ENCODE measurements at places on chromosomes 3 and 15. TPM values are rescaled to one million over a fixed set of nuclear protein-coding genes. Genes with fewer than 3 reads are reported as not detected.

DNA sequence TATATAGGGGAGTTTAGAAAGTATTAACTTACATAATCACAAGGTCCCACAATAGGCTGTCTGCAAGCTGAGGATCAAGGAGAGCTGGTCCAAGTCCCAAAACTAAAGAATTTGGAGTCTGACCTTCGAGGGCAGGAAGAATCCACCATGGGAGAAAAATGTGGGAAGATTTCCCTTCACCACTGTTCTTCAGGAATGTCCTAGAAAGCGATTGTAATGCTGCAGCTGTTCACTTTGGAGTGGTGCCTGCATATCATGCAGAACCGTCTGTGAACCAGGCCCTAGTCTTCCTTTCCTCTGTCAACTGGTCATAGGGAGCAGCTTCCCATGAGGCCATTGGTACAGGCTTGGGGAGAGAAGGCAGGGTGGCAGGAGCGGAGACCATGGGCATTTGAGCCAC, 497.9 kb upstream of the ARPP21 start:
- ATAC-seq: no peak

DNA sequence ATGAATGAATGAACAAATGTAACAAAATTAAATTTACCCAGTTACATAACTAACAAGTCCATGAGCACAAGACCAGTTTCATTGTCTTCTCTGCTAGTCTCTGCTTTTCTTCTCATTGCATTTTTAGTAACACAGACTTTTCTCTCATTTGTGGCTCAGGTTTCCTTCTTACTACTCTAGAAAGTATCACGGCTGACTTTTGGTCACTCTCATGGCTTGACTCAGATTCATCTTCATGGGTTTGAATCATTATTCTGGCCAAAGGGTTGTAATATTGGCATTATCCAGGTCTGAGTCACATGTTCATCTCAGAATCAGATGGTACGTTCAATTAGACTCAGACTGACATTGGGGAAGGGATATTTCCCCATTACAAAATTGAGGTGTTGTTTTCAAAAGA, 121.5 kb upstream of the SATB1 start:
- ATAC-seq: no peak

DNA sequence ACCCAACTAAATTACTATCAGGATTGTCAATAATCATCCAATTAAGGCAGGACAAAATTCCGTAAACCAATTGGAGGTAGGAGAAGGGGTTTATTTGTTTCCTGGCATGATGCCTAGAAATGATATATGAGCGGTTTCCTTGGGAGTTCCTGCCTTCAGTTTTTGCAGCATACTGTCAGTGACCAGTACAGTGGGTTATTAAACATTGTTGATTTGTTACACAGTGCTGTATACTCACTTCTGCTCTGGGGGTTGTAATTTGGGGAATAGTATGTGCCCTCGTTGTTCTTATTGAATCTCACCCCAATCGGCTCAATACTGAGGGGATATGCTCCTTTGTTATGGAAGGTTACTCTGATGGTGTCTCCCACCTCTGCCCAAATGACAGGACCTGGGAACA, 22.2 kb downstream of the CP start:
- ATAC-seq: no peak

LEKR1 gene
- 1.2 TPM for total RNA-seq

- no peak for ATAC-seq
Observed at GRCh38 chr3:156433910-156434309, 121.0 kb downstream of the SSR3 start.

DNA sequence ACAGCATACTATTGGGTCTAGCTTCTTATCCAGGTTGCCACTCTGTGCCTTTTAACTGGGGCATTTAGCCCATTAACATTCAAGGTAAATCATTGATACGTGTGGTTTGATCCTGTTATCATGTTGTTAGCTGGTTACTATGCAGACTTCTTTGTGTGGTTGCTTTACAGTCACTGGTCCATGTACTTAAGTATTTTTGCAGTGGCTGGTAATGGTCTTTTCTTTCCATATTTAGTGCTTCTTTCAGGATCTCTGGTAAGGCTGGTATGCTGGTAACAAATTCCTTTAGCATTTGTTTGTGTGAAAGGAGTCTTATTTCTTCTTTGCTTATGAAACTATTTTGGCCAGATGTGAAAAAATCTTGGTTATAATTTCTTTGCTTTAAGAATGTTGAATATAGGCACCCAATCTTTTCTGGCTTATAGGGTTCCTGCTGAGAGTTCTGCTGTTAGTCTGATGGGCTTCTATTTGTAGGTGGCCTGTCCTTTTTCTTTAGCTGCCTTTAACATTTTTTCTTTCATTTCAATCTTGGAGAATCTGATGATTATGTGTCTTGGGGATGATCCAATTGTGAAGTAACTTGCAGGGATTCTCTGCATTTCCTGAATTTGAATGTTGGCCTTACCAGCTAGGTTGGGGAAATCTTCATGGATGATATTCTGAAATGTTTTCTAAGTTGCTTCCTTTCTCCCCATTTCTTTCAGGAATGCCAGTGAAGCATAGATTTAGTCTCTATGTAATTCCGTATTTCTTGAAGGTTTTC, 39.3 kb downstream of the CCR1 start:
- no peak for ATAC-seq

CD200R1L gene
- total RNA-seq: not detected

SERINC4 gene
- total RNA-seq: 0.36 TPM

- ATAC-seq: no peak
Observed at GRCh38 chr15:25056484-25057425, 102.0 kb downstream of the SNRPN start.

ITPKA gene
- total RNA-seq: 0.16 TPM

GRCh38 chr3:71444028-71444860, 139.3 kb downstream of the FOXP1 start:
- ATAC-seq: peak; percentile 73

PP2D1 gene
- total RNA-seq: not detected

DNA sequence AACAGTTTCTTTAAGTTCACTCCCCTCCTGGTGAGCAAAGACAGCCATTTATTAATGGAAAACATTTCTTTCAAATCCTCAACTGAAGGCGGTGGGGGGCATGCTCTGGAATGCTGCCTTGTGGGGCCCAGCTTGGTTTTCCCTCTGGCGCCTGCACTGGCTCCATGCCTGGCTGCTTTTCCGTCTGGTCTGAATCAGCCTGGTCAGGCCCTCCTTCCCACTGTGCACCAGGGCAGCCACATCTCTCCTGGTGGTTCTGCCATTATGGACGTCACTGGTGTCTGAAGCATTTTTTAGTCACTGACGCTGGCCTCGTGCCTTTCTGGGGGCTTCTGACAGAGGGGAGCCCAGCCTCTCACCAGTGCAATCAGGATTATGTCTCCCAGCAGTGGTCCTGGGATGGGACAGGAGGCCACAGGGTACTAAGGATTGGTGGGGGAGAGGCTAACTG, 57.6 kb upstream of the APEH start:
- ATAC-seq: no peak

LRRIQ4 gene
- total RNA-seq: not detected

ZMYND10 gene
- total RNA-seq: 0.64 TPM

GRCh38 chr3:184361932-184362667, 590 bp downstream of the POLR2H start:
- ATAC-seq: peak; percentile 26

GRCh38 chr15:67083135-67083762, 17.8 kb downstream of the SMAD3 start:
- ATAC-seq: no peak

DNA sequence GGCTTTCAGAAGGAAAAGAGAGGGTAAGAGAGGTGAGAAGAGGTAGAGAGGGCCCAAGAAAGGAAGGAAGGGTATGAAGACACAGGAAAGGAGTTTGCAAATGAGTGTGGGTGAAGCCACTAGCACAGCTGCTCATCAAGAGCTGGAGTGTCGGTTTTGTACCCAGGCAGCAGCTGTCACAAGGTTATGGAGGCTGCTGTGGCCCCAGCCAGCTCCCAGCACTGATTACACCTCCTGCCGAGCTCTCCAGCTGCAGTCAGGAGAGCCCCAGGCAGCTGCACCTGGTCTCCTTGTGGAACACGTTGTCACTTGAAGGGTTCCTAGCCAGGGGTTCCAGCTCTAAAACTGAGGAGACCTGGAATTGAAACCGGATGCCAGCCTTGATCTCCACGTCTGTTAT, 60.4 kb upstream of the CHD2 start:
- ATAC-seq: peak; percentile 60

AADAC gene
- 0.44 TPM for total RNA-seq

DNA sequence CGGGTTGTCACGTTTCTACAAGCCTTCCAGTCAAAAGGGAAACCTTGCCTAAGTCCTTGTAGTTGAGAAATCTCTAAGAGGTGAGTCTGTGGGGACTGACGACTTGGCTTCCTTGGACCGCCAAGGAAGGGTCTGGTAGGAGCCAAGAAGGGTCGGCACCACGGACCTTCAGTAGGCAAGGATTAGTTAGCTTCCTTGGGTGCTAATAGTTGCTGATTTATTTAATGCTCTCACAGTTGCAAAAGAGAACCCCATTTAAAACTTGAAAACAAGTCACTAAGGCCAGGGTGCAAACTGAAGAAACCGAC, 361 bp upstream of the LCMT2 start:
- ATAC-seq: no peak

DNA sequence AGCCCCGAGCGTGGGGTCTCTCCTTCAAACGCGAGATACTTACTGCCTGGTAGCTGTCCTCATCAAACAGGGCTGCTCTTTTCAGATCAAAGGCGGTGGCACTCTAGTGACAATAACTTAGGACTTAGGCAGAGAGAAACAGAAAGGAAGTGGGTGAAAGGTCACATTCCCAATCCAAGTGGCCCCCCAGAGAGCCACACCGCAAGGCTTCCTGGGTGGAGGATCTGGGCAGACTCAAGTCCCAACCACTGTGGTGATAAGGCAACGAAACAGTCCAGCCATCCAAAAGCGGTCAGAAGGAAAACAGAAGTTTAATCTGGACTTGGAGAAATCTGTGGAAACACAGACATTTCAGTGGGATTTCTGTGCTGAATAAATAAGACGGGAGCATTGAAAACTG, 227.2 kb downstream of the ADAMTS17 start:
- ATAC-seq: no peak

Data from esophagus mucosa (tissue), 1 donor.